Activated naive CD4-positive, alpha-beta T cell treated with Interleukin-2 at 50 U/mL for 16 hours (primary cell): ENCODE measurements at places on chromosomes 5 and 9.
A peak's percentile ranks its signal among the peaks of the same experiment; 100 is the strongest.

- no peak for DNase-seq
Observed at GRCh38 chr5:14109771-14110170, 33.4 kb upstream of the TRIO start.

DNA sequence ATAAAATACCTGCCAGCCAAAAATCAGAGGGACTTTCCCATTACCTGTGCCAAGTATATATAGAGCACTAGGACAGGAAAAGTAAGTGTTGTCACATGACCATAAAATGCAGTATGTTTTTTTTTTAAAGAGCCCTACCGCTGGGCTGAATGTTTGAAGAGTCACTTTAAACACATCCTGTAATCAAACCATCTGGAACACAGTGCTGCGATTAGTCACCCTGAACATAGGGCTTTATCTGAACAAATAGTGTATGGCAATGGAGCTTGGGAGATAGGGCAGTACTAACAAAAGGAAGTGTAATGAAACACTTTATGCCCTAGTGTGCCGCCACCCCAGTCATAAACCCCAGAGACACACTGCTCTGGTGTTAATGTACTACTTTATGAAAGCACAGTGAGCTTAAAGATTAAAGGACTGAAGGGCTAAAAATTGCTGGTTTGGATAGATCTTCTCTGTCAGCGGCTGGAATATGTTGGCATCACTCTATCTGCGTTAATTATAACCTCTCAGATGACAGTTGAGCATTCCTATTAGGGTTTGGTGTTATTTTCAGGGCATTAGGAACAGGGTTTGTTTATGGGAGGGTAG, 90.4 kb downstream of the ZNF608 start:
- no peak for DNase-seq

- DNase-seq = peak; percentile 6
Observed at GRCh38 chr9:125748446-125749099, 1.4 kb downstream of the PBX3 start.

DNA sequence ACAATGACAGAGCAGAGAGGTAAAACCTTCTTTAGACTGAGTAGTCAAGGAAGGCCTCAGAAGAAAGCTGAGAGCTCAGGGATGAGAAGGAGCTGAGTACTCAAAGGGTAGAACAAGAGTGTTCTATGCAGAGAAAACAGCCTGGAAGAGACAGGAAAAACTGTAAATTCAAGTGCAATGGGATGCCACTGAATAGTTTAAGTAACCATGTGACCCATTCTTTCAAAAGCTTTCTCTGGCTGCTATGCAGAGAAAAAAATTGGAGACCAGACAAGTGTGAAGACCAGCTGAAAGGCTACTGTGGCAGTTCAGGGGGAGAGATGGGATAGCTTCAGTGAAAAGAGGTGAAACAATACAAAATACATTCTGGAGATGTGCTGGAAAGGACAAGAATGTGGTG, 61.3 kb upstream of the RNF38 start:
- no peak for DNase-seq
